ENCODE measurements at places on chromosomes 5 and 9. TPM values are rescaled to one million over a fixed set of nuclear protein-coding genes. Genes with fewer than 3 reads are reported as not detected.

- H3K27ac ChIP-seq: no peak overlapping the region
- H3K4me1 ChIP-seq: peaks cover 17% of the 10 kb centered on the region
- DNase-seq: no peak
- no peaks in the 10 kb centered on the region for H3K36me3 ChIP-seq
Measured at GRCh38 chr5:10792336-10792735, 31.3 kb upstream of the DAP start.

- no peaks in the 10 kb centered on the region for H3K27me3 ChIP-seq
- H3K36me3 ChIP-seq: no peaks in the 10 kb centered on the region
- H3K4me3 ChIP-seq: no peak overlapping the region
- H3K27ac ChIP-seq: no peak overlapping the region
- no peak for DNase-seq
Measured at GRCh38 chr5:41681840-41682239, 171.4 kb upstream of the PLCXD3 start.

DNA sequence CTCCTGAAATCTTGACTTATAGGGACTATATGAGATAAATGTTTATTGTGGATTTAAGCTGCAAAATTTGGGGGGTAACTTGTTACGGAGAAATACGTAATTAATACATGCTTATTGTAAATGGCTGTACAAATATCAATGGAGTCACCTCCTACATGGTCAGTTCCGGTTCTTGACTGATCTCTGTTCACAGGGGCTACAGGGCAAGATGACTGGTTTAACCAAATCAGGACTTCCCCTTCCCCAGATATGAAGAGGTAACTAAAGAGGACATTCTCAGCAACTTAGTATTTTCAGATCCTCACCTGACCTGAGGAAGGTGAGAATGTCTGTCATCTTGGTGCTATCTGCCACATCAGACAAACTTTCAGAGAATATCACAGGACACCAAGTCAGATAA is 54.7 kb downstream of the PTCD2 start:
- no peak for DNase-seq
- no peak overlapping the region for H3K27ac ChIP-seq
- H3K36me3 ChIP-seq: no peaks in the 10 kb centered on the region
- peaks cover 9% of the 10 kb centered on the region for H3K4me1 ChIP-seq
- no peaks in the 10 kb centered on the region for H3K27me3 ChIP-seq
- H3K4me3 ChIP-seq: no peak overlapping the region

DRD1 gene
- total RNA-seq: 0.35 TPM
